GM06990 (cell line): ENCODE measurements at places on chromosomes 11 and 22.

GRCh38 chr11:77038825-77039326, 4.7 kb downstream of the B3GNT6 start:
- peak; percentile 23 for DNase-seq

- DNase-seq: peak; percentile 6
These were observed 64.2 kb downstream of the RASSF10 start for GRCh38 chr11:13073119-13073981.

DNA sequence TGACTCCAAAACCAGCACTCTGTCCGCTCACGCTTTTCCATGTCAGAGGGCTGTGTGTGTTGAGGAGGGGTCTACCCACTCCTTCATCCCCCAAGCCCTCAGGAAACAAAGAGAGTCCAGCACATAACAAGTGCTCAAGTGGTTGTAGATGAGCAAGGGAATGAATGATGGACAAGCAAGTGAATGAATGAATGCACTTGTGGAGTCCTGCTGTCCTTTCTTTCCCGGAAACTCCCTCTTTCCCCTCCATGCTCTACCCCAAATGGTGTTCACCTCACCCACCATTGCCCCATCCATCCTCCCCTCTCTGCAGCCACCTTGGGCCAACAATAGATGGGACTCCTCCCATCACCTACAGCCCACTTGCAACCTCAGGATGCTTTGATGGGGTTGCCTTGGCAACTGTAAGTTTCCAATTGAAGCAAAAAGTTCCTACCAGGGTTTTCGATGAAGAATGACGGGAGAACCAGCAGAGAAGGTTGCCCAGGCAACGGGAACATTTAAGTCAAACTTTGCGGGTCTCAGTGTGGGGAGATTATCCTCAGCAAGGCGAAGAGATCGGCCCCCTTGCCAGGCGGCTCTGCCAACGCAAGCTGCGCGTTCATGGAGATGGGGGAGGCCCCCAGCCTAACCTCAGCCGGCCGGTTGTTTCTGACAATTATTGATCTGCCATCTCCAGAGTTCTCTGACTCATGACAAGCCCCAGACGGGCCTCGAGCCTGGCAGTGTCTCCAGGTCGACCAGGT, 51.1 kb downstream of the MCM5 start:
- DNase-seq: no peak

DNA sequence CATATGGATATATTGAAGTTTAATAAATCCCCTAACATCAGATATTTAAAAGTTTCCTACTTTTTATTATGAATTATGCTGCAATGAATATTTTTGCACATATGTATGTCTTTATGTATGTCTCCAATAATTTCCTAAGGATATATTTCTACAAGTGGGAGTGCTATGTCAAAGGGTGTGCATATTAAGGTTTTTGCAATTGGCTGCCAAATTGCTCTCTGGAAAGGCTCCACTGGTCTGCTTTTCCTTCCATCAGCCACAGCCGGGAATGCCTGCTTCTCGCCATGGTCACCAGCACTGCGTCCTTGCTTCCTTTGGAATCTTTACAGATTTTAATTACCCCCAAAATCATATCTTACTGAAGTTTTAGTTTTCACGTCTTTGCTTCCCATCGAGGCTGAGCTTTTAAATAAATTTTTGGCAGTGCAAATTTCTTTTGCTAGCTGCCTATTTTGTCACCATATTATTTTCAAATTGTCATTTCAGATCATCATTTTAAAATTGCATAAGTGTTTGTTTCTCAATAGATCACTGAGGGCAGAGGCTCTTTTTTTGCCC, 221.7 kb downstream of the SNX19 start:
- DNase-seq: no peak

DNA sequence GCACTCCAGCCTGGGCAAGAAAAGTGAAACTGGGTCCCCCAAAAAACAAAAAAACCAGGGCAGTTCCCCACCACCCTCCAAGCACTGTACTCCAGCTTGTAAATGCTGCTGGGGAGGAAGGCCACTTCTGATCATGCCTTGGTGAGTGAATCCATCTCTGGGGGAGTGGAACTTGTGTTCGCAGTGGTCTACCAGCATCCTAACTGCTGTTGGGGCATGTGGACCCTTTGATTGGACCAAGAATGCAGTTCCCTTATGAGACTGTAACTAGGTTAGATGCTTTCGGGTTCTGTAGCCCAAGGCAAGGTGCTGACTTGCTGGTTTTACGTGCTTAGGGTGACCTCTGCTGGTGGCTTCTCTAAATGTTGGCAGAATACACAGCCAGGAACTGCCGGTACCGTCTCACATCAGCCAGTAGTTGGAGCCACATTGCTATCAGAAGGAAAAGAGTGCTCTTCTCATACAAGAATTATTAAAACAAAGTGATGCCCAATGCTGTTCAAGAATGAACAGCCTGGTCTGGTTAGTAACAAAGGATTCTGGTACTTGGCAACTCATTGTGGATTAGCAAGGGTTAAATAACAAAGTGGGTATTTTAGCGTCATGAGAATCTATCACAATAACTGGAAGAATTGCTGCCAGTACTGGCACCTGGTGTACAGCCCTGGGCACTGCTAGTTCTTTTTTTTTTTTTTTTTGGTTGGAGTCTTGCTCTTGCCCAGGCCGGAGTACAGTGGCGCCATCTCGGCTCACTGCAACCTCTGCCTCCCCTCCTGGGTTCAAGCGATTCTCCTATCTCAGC, 13.0 kb downstream of the EIF1AD start:
- peak; percentile 72 for DNase-seq

DNA sequence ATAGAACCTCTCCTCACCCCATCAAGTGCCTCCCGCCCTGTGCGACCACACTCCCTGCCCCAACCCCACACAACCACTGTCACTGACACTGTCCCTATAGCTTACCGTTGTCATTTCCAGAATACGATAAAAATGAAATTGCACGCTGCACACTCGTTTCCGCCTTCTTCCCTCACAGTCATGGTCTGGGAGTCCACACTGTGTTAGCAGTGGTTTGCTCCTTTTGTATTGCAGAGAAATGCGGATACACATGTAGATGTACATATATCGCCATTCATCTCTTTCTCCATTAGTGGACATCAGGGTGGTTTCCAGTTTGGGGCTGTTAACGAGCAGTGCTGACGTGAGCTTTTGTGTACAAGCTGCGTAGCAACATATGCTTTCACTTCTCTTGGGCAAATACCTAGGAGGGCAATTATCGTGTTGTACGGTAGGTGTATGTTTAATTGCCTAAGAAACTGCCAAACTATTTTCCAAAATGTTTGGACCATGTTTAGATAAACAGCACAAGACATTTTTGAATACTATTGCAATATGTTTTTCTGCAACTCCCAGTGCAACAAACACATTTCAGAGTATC, 59.2 kb upstream of the CD5 start:
- DNase-seq: peak; percentile 56

GRCh38 chr11:2380807-2381350, 3.8 kb downstream of the CD81 start:
- DNase-seq: peak; percentile 56

DNA sequence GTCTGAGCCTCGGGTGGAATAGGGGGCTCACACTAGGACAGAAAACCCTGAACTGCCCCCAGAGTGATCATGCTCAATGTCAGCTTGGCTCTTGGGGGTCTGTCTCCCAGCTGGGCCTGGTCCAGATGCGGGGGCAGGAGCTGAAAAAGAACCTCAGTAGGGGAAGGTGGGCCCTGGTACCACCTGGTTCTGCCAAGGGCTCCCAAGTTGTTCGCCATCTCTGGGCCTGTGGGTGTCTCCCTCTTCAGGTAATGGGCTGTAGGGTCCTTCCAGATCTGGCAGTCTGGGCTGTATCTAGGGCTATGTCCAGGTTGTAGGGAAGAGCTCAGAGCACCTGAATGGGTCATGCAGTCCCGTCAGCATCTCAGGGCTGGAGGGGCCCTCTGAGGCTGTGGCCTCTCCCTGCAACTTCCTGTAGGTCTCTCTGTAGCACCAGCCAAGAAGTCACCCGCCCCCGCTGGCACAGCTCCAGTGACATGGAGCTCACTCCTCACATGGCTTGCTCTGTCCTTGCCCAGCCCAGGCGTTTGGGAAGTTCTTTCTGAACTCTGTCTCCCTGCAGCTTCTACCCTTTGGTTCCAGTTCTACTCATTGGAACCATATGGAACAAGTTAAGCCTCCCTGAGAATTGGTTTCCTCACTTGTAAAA, 33.0 kb upstream of the SOX10 start:
- DNase-seq: no peak

- no peak for DNase-seq
These were observed 893 bp downstream of the SLC36A4 start for GRCh38 chr11:93196816-93197379.

GRCh38 chr11:69637941-69638871, 2.8 kb upstream of the CCND1 start:
- DNase-seq: no peak

GRCh38 chr11:84165139-84165538, 879.0 kb upstream of the CCDC90B start:
- no peak for DNase-seq

DNA sequence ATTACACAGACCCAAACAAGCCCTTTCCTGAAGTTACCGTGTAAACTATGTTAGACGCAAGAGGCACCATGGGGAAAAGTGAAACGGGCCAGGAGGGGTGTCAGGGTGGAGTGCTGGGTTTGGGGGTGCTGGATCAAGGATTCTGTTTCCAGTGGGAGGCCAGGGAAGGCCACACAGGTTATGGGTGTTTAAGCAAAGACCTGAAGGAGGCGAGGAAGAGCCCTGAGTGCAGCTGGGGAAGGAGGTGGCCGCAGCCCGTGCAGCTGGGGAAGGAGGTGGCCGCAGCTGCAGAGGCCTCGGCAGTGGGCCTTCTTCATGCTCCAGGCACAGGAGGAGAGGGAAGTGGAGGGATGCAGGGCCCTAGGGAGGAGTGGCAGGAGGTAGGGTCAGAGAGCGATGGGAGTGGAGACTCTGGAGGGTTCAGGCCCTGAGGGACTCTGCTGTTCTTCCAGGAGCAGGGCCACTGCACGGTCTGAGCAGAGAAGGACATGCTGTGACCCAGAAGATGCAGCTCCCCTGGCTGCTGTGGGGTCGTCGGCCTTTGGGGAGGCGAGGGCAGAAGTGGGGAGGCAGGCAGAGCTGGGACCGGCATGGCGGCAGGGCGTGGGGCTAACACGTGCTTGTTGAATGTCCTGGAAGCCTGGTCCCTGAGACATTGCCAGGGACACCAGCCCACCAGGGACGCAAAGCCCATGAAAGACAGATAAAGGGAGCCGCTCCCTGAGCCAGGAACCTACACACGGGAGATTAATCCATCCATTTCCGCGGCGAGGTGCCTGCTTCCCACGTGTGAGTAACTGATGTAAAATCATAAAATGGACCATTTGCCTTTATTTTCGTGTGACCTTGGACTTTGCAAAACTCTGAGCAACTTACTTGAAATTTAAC, 1049.1 kb downstream of the BRD1 start:
- no peak for DNase-seq

- DNase-seq: peak; percentile 46
These were observed 4.5 kb downstream of the INPP5J start for GRCh38 chr22:31127181-31127772.

DNA sequence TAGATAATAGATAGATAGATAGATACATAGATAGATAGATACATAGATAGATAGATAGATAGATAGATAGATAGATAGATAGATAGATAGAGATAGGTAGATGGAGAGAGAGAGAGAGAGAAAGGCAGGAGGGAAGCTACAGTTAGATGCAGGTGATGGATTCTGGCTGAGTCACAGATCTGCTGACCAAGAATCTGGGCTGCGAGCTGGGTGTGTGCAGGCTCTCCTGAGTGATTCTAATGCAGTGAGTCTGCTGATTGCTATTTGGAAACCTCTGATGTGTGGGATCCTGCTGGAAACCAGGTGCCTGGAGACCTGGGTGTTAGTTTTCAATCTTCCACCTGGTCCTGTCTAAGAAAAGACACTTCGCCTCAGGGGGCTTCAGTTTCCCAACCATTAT, 1441.8 kb downstream of the TBC1D22A start:
- DNase-seq: no peak

- DNase-seq: no peak
These were observed 14.9 kb upstream of the FXYD6 start for GRCh38 chr11:117891362-117891761.

- no peak for DNase-seq
These were observed 84.0 kb downstream of the TRIM44 start for GRCh38 chr11:35746356-35747153.

- no peak for DNase-seq
These were observed 38.0 kb upstream of the PICALM start for GRCh38 chr11:86106916-86107315.

DNA sequence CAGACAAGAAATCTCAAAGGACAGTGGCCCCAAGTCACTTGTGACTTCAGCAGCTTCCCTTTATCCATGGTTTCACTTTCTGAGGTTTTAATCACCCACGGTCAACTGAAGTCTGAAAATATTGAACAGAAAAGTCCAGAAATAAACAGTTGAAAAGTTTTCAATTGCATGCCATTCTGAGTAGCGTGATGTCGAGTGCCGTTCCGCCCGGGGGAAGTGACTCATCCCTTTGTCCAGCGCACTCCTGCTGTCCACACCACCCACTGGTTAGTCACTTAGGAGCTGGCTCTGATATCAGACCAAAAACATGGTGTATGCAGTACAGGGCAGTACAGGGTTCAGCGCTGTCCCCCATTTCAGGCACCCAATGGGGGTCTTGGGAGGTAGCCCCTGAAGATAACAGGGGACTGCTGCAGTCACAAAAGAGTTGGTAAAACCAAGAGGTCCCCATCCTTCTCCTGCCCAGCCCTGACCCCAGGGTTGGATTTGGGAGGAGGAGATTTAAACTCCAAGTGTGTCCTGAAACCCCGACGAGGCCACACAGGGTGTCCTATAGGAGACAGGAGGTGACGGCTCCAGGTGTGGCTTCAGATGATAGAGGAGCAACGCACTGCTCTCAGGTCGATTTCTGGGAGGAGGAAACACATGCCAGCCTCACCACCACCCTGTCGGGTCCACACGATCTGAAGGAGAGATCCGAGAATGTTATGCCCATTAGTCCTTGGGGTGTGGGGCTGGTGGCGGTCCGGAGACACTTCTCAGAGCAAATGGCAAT, 390.1 kb downstream of the CTTN start:
- no peak for DNase-seq

DNA sequence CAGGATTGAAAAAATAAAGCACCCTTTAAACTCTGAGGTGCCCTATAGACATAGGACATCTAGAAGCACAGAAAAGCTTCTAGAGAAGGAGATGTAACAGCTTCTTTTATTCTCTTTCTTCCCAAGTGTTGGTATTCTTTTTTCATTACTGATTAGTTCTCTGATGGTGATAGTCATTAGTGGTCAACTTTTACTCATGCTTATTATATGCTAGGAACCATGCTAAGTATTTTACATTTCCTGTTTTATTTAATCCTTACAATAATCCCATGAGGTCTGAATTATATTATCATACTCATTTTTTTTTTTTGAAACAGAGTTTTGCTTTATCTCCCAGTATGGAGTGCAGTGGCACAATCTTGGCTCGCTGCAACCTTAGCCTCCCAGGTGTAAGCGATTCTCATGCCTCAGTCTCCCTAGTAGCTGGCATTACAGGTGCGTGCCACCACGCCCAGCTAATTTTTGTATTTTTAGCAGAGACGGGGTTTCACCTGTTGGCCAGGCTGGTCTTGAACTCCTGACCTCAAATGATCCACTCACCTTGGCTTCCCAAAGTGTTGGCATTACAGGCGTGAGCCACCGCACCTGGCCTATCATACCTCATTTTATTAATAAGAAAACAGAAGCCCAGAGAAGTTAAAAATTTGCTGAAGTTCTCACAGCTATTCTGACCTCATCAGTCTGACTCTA, 3.0 kb downstream of the C11orf52 start:
- no peak for DNase-seq
